ENCODE measurements at places on chromosomes 4 and X. TPM values are rescaled to one million over a fixed set of nuclear protein-coding genes. Genes with fewer than 3 reads are reported as not detected.

Gene MAGEA2
- not detected for total RNA-seq

Gene SLC6A14
- 0.05 TPM for total RNA-seq

Gene STATH
- not detected for total RNA-seq

Gene BEX3
- 80.2 TPM for total RNA-seq

Gene SYTL4
- total RNA-seq = 3.5 TPM

- DNase-seq = no peak
Observed at GRCh38 chrX:134647477-134647877, 10.8 kb downstream of the PLAC1 start.

DNA sequence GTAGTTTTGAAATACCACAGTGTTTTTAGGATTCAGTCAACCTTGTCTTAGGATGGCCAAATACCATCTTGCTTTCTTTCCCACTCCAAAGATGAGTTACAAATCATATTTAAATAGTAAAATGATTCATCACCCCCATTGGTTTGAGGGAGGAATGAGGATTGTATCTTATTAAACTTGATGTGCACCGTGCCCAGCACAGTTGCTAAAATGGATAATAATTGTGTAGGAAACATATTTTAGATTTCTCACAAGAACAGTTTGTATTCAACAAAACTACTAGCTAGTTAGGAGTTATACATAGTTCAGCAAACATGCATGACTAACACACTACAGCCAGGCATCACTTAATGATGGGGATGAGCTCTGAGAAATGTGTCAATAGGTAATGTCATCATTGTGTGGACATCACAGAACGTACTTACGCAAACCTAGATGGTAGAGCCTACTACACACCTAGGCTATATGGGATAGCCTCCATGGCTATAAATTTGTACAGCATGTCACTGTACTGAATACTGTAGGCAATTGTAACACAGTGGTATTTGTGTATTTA, 245.4 kb downstream of the FBXW7 start:
- DNase-seq = no peak

DNA sequence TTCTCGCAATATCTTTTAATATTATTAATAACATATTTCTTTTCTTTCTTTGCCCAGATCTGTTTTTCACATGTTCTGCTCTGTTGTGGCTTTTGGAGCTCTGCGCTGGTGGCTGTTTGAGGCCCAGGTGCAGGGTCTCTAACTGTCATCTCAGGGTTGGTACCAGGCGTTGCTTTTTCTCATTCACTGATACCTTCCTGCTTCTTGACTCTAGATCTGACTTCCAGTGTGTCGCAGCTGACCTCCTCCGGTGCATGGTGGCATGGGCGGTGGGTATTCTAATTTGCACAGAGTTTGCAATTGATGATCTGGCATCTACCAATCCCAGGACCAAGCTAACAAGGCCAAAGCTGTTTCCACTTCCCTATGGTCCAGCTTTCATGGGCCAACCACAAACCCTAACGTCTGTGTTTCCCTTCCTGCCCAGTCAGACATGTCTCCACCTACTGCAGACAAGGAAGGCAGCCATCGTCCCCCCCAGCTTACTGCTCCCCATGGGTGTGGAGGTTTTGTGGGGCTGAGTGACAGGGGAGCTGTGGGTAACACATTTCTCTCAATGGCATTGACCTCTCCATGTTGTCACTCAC, 25.2 kb downstream of the LETM1 start:
- no peak for DNase-seq

DNA sequence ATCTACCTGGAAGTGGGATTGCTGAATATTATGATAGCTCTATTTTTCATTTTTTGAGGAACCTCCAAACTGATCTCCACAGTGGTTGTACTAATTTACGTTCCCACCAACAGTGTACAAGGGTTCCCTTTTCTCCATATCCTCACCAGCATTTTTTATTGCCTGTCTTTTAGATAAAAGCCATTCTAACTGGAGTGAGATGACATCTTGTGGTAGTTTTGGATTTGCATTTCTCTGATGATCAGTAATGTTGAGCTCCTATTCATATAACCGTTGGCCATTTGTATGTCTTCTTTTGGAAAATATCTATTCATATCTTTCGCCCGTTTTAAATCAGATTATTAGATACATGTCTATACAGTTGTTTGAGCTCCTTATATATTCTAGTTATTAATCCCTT, 101.8 kb downstream of the RASGEF1B start:
- DNase-seq = no peak

DNA sequence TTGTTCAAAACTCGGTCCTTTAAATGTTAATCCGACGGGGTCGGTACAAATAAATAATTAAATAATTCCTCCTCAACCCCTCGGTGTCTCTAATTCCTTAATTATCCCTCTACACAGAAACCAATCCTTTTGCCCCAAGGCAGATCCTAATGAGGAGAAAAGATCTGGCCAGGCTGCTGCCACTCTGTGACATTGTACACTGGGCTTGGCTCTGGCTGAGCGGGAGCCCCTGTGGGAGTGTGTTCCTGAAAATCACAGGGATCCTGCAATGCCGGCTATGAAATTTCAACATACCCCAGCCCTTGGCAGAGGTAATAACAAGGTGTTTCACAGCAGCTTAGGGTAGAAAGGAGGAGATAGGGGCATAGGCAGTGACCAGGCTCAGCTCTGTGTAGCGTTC, 96.0 kb downstream of the DHRSX start:
- no peak for DNase-seq
